Amniotic epithelial cell (primary cell): ENCODE measurements at places on chromosomes 16 and 17.

GRCh38 chr17:19405114-19405513 is 5.9 kb upstream of the RNF112 start:
- DNase-seq = no peak

DNA sequence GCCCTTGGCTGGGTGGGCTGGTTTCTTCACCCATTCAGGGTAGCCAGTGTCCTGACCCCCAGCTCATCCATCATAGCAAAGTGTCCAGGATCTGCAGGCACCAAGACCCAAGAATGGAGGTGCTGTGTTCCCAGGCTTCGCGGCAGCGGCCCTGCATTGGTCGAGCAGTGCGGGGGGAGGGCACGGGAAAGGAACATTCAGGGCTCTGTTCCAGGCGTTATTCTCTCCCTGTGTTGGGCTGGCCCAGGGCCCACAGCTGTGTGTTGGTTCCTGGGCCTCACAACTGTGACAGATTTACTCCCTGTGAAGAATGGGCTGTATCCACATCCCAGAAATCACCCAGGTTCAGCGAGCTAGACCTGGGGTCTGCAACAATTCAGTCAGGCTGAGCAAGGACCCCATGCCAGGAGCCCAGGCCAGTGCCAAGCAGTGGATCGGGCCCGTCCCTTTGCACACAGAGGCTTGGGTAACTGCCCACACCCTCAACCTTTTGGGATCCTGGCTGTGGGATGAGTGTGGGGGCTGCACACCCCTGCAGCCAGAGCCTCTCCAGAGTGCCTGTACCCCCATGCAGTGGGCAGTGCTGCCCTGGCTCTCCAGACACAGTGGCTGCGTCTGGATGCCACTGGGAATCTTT is 10.0 kb downstream of the GPT2 start:
- DNase-seq = no peak

GRCh38 chr16:51565184-51565583 is 414.1 kb upstream of the SALL1 start:
- DNase-seq = no peak

DNA sequence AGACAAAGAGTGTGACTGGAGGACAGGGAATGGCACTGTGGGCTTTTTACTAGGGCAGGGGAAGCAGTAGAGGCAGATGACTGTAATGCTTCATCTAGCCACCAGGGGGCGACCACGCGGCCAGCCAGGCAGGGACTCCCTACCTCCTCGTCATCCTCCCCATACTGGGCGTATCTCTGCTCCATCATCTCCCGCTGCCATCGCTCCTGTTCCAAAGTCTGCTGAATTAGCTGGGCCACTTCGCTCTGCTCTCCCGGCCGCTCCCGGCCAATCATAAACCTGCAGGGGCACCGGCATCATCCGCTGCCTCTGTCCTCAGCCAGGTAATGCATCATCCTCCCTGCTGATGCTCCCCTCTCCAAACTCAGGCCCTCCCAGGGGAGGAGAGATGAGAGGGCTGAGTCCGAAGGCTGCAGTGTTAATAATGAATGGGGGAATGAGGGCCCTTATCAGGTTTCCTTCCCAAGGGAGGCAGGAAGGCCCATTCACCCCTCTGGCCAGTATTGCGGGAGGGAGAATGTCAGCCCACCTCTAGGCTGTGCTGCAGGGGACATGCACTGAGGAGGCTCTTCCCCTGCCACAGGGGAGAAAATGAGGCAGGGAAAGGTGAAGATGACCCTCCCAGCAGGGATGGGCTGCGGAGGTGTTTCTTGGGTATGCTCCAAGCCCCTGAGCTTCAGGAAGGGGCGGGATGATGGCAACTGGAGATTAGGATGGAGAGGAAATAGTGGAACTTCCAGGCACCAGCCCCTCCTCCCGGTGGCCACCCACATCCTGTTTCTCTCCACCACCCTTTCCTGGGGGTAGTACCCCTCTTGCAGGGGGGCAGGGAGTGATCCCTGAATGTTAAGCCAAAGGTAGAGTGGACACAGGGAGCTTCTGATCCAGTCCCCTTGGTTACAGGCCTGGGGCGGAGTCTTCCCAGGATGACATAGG is 10.3 kb upstream of the SAMD14 start:
- peak; percentile 76 for DNase-seq

GRCh38 chr17:78134899-78135385 is 4.4 kb downstream of the TMC8 start:
- DNase-seq = no peak

DNA sequence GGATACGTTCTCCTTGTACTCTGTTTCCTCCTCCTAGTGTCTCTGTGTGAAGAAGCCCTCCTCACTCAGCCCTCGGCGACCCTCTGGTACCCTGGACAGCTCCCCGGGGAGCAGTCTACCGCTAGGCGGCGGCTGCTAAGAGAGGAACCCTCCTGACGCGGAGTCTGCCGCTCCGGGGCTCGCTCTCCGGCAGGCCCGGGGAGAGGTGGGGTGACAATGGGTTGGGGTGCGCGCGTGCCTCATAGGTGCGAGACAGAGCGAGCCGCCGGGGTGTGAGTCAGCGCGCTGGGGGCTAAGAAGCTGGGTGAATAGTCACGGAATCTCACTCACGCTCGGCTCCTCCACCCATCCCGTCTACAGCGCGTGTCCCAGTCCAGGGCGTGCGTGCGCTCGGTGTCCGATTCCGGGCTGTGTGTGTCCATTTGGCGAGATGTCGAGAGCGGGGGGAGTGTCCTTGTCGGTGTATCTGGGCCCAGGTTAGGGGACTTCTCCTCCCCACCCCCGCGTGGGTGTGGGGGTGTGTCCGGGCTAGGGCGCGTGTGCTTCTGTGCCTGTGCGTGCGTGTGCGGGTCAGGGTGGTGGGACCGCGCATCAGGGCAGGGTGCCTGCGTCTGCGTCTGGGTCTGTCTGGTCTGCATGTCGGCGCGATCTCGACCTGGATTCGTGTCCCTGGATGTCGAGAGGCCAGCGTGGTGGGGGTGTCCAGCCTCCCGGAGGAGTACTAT is 577 bp upstream of the HS3ST2 start:
- peak; percentile 1 for DNase-seq

- DNase-seq = no peak
Observed at GRCh38 chr16:16120044-16120381, 103.3 kb downstream of the ABCC6 start.

DNA sequence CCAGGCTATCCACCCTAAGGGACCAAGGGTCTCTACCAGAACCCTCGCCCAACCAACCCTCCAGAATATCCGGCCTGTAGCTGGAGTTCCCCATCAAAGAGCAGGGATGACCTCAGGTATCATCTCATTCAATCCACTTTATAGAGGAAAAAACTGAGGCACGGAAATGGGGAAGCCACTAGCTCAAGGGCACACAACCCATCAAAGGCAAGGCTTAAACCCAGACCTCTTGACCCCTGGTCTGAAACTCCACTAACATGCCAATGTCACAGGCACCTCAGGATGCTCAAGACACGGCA is 1.6 kb downstream of the TBC1D10B start:
- no peak for DNase-seq

- DNase-seq = no peak
Observed at GRCh38 chr16:49531931-49532840, 158.6 kb downstream of the C16orf78 start.

DNA sequence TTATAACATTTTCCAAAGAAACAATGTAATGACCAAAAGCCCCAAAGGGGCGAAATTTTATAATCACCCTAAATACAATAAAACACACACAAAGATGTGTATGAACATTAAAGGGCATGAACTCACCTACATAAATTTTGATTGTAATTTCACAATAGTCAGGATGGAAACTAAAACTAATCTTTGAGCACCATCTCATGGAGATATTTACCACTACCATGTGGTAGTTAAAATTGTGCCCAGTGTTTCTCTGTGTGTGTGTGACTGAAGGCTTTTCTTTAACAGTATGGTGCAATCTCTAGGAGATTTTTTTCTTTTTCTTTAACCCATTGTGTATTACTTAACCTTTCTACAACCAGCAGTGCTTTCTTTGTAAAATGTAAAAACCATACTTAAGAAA is 19.7 kb upstream of the MEIOC start:
- DNase-seq = peak; percentile 81

GRCh38 chr16:68732042-68732680 is 4.9 kb upstream of the CDH1 start:
- DNase-seq = peak; percentile 23

DNA sequence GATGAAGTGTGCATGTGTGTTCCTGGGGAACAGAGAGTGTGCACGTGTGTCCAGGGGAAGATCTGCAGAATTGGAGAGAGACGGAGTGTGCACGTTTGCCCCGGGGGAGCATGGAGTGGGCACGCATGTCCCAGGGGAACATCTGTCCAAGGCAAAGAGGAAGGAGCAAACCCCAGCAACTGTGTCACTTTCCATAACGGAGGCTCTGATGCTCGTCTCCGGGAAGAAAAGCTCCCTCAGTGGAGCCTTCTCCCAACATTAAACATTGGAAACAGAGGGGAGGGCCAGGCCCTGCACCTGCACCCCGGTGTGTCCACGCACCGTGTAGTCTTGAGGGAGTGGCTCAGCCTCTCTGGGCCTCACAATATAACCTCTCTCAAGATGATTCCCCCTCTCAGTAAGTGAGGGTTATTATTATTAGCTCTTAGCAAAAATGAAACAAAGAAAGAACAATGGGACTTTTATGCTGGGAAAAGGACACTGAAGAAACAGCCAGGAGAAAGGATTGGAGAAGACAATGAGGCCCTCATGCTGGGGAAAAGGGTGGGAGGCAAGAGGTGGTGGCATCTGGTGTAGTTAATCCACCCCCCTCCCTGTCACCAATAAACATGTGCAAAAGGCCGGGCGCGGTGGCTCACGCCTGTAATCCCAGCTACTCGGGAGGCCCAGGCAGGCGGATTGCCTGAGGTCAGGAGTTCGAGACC is 7.6 kb downstream of the RAB40B start:
- no peak for DNase-seq

GRCh38 chr17:77316191-77316641 is 175.4 kb downstream of the SEC14L1 start:
- DNase-seq = peak; percentile 75

GRCh38 chr17:83071966-83072562 is 7.3 kb upstream of the METRNL start:
- DNase-seq = no peak

GRCh38 chr17:75487351-75488070 is 27.8 kb downstream of the CASKIN2 start:
- DNase-seq = no peak

GRCh38 chr17:61410141-61411010 is 10.7 kb downstream of the TBX2 start:
- DNase-seq = peak; percentile 72

DNA sequence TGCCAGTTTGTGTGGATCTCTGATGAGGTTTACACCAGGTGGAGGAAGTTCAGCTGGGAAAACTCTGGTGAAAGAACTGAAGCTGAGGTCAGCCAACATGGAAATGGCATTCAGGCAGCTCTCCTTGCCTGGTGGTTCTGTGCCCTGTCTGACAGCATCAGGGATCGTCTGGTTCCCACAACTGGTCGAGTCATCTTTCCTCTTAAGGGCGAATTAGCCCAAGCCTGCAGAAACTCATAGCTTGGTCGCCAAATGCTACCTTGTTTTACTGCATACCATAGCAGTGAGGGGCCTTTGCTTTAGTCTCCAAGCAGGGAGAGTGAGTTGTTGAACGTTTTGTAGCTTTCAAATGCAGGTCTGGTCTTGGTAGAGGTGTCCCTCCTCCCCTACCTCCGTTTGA is 7.2 kb downstream of the PLCG2 start:
- no peak for DNase-seq

DNA sequence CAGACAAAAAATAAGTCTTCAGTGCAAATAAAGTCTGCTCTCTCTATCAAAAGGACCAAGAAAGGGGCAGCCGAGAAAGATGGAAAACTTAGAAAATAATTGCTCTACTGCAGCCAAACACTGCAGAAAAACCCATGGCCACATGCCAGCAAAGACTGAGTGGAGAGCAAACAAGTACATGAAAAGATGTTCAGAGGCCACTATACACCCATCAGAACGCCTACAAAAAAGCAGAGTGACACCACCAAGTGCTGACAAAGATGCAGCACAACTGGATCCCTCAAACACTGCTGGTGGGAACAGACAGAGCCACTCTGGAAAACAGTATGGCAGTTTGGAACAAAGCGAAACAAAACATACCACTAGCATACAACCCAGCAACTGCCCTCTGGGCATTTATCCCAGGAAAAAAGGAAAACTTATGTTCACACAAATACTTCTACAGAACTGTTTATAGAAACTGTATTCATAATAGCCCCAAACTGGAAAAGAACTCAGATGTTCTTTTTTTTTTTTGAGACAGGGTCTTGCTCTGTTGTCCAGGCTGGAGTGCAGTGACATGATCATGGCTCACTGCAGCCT is 36.7 kb downstream of the KIAA0753 start:
- DNase-seq = no peak

GRCh38 chr17:77191244-77191643 is 50.5 kb downstream of the SEC14L1 start:
- DNase-seq = no peak

DNA sequence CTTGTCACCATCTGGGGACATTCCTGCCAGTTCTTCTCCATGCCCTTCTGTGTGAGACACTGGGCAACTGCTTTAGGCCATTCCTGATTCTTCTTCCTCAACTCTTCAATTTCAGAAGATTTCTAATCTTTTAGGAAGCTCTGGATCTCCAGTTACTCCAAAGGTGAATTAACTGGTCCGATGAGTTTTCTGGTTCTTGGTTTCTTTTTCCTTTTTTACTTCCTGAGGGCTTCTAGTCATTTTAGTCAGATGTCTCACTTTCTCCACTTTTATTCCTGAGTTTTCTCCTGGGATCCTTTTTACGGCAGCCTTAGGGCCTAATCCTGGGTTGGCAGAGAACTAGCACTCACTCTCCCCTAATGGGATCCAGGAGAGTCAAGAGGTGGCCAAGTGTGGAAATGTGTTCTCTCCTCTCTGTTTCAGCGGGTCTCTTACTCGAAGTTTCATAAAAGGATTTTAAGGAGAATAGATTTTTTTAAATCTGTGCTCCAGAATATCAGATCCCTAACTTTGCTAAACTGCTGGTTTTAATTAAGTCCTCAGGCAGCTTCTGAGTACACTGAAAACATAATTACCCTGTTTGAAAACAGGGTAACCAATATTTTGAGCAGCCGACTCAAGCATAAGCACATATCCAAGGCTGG is 107.6 kb downstream of the RMI2 start:
- DNase-seq = no peak

DNA sequence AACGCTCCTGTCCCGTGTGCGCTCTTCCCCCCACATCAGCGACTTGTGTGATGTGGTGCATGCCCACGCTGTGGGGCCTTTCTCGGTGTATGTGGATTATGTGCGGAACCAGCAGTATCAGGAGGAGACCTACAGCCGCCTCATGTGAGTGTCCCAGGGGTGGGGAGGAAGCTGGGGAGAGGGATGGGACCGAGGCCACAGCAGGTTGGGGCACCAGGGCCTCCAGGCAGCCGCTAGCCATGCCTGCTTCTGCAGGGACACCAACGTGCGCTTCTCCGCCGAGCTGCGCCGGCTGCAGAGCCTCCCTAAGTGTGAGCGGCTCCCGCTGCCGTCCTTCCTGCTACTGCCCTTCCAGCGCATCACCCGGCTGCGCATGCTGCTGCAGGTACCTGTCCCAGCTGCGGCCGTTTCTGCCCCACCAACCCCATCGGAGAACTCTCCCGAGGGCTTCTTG is 5.8 kb downstream of the ARHGEF15 start:
- no peak for DNase-seq

DNA sequence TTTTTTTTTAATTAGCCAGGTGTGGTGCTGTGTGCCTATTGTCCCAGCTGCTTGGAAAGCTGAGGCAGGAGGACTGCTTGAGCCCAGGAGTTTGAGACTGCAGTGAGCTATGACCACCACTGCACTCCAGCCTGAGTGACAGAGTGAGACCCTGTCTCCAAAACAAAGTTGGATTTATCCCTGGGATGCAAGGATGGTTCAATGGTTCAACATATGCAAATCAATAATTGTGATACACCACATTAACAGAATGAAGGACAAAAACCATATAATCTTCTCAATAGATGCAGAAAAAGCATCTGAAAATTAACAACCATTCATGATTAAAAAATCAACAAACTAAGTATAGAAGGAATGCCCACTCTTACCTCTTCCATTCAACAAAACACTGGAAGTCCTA is 33.5 kb downstream of the CDR2 start:
- no peak for DNase-seq
